ENCODE measurements at places on chromosomes 3 and 15.

GRCh38 chr3:155026999-155027591, 53.0 kb upstream of the MME start:
- no peak for DNase-seq

DNA sequence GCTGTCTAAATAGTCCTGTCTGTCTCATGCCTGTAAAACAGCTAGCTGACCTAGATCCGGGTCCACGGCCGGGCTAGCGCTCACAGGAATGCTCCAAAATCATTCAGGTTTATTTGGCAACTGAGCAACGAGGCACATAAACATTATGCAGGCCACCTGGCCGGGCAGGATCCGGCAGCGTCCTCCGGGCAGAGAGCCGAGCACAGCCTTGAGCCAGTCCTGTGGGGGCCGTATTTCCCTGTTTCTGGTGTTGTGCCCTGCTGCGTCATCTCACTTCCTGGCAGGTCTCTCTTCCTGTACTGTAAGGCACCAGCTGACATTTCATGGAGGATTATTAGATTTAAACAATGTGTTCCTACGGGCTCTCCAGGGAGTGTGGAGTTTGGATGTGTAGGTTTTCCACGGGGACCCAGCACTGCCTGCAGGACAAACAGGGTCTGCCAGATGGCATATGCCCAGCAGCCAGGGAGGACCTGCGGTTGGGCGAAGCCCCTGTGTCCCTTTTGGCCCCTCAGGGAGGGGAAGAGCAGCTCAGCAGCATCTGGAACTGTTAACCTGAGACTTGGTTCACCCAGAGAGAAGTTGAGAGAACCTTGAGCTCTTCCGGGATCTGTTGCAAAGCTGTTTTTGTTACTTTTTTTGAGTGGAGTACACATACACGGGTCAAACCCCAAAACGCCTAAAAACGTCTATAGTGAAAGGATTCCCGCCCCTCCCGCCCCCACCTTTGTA, 16.6 kb upstream of the LRRK1 start:
- DNase-seq: peak; percentile 28

- DNase-seq: no peak
Measured at GRCh38 chr3:100245136-100245535, 15.7 kb upstream of the TBC1D23 start.

GRCh38 chr3:108001457-108001856, 89.4 kb downstream of the CD47 start:
- DNase-seq: no peak

GRCh38 chr3:45647148-45647619, 42.0 kb upstream of the SACM1L start:
- no peak for DNase-seq

DNA sequence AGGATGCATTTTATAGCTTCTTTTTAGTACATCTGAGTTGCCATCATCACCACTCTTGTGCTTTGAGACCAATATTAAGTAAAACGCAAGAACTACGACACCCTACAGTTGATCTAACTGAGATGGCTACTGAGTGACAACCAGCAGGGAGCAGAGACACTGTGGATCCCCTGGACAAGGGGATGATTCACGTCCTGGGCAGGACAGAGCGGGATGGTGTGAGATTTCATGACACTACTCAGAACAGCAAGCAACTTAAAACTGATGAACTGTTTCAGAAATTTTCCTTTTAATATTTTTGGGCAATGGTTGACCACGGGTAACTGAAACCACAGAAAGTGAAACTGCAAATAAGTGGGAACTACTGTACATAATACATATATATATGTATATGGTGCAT, 299.2 kb downstream of the ADAMTS17 start:
- DNase-seq: peak; percentile 20

DNA sequence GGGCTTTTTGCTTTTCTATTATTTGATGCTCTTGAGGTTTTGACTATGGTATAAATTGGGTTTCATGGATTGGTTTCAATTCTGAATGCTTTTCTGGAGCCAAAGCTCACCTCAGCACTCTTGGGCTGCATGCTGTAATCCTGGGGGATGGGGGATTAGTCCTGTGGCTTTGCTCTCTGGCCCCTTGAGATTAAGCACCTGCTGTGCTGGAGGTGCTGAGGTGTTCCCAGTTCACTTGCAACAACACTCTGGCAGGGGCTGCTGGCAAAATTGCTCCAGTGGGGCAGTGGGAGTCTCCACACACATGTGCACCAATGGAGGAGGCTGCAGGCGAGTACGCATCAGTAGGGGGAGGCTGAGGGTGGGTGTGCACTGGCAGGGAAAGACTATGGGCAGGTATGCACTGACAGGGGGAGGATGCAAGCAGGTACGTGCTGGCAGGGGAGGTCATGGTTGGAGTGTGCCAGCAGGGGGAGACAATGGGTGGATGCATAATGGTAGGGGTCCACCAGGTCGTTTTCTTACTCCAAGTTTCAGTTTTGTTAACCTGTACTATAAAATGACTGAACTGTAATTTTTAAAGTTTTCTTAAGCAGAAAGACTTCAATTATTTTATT, 489.2 kb downstream of the FGF12 start:
- DNase-seq: peak; percentile 65

DNA sequence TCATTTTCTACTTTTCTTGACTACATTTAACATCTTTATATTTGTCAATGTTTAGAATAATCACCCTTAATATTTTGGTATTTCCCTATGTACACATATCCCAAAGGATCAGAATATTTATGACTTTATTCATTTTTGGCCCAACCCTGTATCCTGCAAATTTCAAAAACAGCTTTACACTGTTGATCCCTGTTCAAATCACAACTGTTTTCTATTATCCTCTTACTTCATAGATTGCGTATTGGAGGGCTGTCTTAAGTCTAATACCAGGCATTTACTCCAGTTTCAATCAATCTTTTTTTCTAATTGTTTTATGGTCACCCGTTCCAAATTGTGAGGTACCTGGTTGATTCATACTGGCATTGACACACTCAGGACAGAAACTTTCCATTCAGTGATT, 107.9 kb downstream of the RPL22L1 start:
- no peak for DNase-seq

GRCh38 chr3:58272891-58273290, 33.2 kb upstream of the RPP14 start:
- DNase-seq: no peak

- DNase-seq: no peak
Measured at GRCh38 chr15:93826293-93826692, 405.1 kb upstream of the MCTP2 start.

DNA sequence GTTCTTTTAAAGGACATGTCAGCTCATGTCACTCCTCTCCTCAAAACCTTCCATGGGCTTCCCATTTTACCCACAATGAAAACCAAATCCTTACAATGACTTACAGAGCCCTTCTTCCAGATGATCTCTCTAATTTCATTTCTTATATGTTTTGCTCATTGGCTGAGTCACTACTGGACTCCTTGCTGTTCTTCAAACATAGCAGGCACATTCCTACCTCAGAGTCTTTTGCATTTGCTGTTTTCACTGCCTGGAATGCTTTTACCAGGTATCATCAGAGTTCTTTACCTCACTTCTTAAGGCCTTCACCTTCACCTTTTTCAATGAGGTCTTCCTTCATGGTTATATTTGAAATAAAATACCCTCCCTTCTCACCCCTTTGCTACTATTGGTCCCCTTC, 57.3 kb downstream of the NECTIN3 start:
- DNase-seq: peak; percentile 33

DNA sequence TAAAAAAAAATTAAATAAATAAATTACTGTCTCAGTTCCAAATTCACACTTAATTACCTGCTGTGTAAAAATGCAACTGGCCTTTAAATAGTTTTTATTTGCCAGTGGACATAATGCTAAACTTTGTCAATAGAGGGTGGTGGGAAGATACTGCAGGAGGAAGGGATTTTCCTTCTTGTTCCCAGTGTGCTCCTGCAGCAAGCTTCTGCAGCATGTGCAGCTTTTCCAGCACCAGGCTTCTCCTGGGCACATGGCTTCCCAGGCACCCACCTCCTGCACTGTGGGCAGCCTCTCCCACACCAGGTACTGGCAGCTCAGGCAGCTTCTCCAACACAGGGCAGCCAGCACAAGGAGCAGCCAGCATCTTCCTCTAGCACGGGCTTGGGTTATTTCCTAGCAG, 29.6 kb upstream of the BBX start:
- peak; percentile 47 for DNase-seq

- no peak for DNase-seq
Measured at GRCh38 chr15:90930861-90931574, 1.3 kb downstream of the HDDC3 start.

DNA sequence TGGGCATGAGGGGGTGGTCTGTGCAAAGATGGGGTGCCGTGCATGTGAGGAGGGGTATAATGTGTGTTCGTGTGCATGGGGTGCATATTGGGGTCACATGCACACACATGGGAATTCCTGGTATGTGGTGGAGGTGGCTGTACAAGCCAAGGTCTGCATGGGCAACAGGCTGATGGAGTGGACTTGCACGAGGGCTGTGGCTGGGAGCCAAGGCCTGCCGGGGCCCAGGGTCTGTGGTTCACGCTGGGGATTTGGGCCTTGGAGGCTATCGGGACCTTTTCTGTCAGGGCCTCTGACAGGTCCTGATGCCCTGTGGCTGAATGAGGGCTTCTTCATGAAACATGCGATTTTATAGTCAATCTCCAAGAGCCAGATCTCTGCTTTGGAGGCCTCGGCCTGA, 9.8 kb upstream of the PLXND1 start:
- no peak for DNase-seq

DNA sequence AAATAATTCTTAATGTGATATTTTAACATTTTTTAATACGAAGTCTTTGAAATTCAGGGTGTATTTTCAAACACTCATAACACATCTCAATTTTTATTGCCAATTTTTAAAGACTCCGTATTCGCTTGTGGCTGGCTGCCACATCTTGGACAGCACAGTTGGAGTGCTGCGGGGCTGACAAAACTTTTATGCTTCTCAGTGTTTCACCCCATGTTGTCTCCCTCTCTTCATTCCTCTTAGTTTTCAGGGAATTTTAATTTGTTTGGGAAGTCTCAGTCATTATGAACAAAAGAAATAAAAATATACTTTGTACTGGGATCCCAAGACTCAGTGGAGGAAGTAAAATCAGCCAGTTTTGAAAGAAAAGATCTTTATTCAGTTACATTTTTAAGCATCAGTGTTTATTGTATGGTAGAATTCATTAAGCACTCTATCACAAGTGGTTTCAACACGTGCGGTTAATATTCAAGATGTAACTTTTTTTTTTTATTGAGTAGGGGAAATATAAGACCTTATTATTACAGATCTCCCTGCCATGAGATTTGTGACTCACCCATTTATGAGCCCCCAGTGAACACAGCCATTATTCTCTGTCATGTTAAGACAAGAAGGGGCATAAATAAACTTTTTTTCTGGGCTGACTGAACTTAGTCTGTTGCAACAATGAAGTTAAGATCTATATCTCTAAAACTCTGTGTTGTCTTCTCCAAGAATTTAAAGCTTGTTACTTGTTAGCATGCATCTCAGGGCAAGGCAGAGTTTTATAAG, 26.8 kb downstream of the KAT2B start:
- no peak for DNase-seq

DNA sequence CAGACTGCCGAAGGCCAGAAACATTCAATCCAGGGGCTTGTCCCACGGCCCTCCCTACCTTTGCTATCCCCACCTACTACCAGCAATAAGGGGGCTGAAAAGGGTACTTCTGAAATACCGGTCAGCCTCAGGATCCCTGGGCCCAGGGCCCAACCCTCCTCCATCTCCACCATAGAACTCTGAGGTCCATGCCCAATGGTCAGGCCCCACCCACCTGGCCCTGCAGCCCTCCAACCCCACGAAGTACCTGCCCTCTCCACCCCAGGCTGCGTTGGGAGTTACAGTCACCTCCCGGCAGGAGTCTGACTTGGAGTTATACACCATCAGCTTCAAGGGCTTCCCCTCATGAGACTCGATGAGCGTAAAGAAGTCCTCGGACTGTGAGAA, 6.9 kb downstream of the GORASP1 start:
- no peak for DNase-seq

DNA sequence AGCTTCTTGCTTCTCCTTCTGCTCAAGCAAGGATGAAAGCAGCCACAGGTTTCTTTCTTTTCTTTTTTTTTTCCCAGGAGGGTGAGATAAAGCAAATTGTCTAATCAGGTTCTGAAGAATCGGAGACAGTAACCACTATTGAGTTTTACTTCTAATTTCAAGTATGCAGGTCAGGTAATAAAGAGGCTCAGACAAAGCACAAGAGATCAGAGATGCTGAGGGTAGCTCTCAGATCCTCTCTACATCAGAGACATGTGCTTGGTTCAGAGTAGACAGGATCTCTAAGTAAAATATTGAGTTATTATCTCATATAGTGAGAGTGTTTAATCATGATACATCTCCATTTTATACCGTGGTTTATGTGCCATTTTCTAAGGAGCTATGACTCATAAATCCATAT, 168.5 kb downstream of the NFKBIZ start:
- DNase-seq: no peak

GRCh38 chr15:41832208-41832607, 4.3 kb downstream of the JMJD7 start:
- DNase-seq: no peak

GRCh38 chr3:49719214-49719884, at the start of gene AMIGO3:
AMIGO3 (minus strand) TSS chr3:49719684; CDS start chr3:49719465, 219 bp downstream.
- peak; percentile 98 for DNase-seq

- DNase-seq: peak; percentile 94
Measured at GRCh38 chr3:194058189-194058571, 77.8 kb upstream of the HES1 start.

- DNase-seq: no peak
Measured at GRCh38 chr3:72675243-72675642, 173.0 kb downstream of the SHQ1 start.

DNA sequence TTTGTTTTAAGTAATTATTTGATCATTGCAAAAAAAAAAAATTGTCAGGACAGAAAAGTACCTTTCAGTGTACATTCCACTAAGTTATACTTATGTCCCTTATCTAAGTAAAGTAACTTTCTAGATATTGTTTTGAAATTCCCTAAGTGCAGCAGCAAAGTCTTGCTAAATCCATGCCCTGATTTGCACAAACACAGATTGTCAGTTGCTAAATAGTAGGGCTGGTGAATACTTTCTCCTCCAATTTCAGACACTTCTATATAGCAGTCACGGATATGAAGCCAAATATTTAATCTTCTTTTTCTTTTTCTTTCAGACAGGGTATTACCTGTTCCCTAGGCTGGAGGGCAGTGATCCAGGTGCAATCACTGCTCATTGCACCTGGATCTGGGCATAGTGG, 12.9 kb downstream of the LRRC2 start:
- no peak for DNase-seq

DNA sequence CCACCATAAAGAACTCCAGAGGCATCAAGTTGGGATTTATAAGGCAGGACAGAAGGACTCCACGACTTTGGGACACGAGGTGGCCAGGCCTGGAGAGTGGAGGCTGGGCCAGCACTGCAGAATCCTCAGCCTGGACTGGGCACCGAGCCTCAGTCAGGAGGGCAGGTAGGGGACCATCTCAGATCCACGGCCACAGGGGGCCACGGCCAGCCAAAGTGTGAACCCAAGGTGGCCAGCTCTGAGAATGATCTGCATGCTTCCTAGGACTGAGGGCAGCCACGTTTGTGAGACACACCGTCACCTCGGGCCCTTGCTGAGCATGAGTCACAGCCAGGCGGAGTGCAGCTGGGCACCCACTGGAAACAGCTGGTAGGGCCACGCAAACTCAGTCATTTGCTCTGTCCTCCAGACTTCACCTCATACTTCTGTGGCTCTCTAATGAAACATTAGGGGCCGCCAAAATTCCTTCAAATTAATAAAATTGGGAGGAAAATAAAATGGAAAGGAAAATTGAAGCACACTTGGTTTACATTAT, 65.8 kb downstream of the CTNNB1 start:
- no peak for DNase-seq
